OCI-LY7 (cell line): ENCODE measurements at places on chromosomes 3 and 15. TPM values are rescaled to one million over a fixed set of nuclear protein-coding genes. Genes with fewer than 3 reads are reported as not detected.

GRCh38 chr3:21835264-21835663 lies 84.3 kb upstream of the ZNF385D start:
- no peak for DNase-seq

DNA sequence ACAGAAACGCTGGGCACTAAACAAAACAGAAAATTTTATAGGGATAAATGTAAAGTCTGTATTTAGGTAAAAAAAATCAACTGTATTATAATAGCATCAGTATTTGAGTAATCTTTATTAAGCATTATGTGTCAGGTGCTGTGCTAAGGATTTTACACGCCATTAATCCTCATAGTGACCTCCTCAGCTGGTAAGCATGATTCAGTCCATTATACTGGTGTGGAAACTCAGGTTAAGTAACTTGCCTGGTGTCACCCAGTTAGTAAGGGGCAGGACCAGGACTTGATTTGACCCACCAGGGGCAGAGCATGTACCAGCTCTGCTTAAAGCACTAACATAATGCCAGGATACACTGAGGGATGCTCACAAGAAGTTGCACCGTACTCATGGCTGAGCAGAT lies 4.8 kb downstream of the MYO5C start:
- no peak for DNase-seq

GRCh38 chr15:89089316-89090230 lies 1.3 kb downstream of the ABHD2 start:
- no peak for DNase-seq

DNA sequence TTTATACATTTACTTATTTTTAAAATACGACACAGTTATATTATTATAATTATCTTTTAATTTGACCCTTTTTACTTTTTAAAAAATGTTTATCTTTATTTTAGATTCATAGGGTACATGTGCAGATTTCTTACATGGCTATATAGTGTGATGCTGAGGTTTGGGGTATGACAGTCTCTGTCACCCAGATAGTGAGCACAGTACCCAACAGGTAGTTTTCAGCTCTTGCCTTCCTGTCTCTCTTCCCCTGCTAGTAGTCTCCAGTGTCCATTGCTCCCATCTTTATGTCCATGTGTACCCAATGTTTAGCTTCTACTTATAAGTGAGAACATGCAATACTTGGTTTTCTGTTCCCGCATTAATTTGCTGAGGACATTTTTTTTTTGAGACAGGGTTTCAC lies 21.8 kb upstream of the KCNMB2 start:
- DNase-seq, result no peak

DNA sequence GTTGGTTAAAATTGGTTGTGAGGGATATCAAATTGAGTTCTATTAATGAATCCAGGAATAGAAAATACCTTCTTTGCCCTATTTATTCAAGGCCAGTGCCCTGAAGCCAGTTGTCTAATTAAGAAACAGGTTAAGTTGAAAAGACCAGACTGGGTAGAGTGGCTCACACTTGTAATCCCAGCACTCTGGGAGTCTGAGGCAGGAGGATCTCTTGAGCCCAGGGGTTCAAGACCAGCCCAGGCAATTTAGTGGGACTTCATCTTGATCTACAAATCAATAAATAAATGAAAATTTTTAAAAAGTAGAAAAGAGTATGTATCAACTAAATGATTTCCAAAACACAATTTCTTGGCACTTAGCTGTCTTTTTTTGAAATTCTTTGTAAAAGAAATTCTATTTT lies 40.3 kb upstream of the TRPM1 start:
- no peak for DNase-seq

- DNase-seq, result peak; percentile 32
These were observed 17.2 kb upstream of the ADIPOQ start for GRCh38 chr3:186825294-186825821.

DNA sequence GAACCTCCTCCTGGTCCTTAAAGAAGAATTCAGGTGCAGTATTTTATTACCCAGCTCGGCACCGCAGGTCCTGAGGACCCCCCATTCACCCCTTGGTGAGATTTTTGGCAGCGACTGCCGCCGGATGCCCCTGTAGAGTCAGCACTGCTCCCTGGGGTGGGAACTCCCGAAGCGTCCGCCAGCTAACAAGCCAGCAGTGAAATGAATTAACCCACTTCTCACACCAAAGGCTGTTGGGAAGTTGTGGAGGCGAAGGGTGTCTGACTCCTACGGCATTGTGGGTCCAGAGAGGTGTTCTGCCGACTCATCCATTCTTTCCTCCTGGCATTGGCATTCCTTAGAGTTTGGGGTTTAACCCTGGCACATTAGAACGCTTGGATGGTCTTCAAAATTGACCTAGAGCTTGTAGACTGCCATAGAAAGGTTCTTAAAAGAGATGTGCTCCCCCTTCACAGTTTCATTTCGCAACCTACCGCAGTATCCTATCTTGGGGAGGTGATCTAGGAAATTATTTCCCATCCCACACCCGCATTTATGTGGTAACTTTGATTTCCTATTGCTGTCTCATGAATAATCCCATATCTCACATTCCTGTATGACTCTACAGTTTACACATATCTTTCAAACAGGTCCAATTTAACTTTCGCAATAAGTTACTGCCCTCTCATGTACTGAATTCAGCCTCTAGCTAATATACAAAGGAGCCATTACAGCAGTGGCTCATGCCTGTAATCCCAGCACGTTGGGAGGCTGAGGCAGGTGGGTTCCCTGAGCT lies 879 bp upstream of the EIF5A2 start:
- no peak for DNase-seq

DNA sequence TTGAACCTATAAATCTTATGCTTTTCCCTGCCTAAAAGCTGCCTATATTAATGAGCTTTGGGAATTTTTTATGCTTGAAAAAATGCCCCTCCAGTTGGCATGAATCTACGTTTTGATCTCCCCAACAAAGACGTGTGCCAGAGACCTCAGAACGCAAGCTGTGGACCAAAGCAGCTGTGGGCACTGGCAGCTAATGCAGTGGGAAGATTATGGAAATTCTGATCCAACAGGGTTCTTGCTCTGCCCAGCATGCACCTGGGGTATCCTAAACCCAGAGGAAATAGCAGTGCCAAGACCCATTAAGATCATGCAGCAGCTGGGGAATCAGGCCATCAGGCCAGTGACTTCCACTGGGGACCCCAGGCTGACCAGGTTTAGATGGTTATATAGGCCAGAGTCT lies 423.0 kb downstream of the ZBBX start:
- DNase-seq, result no peak

DNA sequence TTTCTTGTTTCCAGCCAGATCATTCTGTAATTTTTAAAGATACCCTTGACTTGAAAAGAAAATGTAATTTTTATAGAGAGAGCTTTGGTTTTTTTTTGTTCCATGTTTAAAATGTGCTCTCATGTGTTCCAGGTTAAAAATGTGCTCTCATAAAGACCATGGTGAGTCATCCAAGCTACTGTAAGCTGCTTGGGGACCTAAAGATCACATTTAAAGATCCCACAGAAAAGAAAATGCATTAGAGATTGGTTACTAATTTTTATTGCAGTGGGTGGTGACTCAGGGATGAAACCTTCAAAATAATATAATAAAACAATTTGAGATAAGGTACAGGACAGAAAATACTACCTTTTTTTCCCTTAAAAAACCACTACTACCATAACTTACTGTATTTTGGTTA lies 11.0 kb downstream of the TCF12 start:
- no peak for DNase-seq

DNA sequence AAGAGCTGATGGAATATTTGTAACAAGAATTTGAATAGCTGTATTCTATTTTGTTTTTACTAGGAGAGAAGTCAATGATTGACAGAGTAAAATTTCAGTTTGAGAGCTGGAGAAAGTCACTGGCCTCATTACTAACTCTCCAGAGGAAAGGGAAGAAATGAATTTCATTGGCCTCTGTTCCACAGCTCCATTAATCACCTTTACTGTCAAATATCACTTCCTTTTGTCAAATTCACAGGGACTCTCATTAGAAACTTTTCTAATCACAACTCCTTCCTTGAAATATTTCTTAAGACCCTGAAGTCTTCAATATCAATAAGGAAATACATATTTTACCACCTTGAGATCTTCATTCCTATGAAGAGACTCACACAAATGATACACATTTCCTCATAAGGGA lies 379.9 kb upstream of the RASGRP1 start:
- no peak for DNase-seq

DNA sequence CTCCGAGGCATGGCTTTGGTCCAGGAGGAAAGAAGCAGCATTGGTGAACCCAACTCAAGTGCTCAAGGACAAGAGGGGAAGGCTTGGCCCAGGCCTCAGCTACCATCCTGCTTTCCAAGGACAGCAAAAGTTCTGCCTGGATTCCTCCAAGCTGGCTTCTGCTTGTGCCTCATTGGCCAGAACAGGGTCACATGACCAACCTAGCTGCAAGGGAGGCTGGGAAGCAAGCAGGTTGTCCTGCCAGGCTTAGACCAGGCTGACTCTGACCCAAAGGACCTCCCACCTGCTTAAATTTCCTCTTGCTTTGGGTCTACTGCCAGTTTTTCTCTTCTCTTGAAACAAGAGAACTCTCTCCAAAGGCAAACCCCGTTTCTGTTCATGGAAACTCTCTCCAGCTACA lies 70.7 kb downstream of the RPN1 start:
- no peak for DNase-seq

GRCh38 chr3:7518456-7518855 lies 657.5 kb downstream of the GRM7 start:
- no peak for DNase-seq

- no peak for DNase-seq
These were observed 170.9 kb downstream of the AKAP13 start for GRCh38 chr15:85551221-85551832.

DNA sequence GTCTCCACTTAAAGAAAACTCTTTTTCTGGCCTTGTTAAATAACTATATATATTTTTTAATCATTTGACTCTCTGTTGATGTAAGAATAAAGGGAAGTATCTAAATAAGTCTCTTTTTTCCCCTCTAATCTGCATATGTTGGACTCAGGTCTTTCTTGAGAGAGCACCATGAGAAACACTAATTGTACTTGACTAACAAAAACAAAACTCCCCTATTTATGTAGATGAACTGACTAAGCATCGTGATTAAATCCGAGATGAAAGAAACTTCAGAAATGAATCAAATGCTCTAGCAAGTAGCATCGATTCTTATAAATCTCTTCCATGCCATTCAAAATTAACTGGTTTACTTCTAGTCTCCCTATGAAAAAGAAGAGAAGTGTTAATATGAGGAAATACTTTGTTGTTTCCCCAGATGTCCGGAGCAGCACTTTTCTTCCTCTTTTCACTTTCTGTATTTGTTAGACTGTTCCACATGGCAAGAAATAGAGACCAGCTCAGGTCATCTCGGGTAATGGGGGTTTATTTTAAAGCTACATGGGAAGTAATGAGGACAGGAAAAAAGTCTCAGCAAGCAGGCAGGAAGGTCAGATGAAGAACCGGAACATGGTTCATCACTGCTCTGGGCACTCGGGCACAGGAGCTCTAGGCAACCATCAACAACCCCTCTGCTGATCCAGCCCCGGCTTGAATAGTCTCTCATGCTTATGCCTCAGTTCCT lies 288.3 kb downstream of the CNTN6 start:
- peak; percentile 24 for DNase-seq

DNA sequence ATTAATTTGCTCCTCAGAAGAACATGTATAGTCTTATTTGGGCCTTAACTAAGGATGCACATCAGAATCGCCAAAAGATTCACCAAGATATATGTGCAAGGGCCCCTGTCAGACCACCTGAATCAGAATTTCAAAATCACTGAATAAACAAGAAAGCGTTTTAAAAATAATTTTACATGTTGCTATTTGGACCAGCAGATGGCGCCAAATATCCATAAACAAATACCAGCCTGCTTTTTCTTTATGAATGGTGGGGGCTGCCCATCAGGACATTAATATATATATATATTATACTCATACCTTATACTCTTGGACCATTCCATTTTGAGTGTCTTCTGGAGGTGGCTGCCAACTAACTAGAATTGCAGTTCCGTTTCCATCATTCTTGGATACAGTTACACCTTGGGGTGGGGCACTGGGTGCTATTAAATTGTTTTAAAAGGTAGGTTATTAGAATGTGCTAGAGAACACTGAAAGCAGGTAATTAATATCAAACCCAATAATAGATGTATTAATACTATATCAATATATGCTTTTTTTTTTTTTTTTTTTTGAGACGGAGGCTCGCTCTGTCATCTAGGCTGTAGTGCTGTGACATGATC lies 1108.3 kb downstream of the ROBO1 start:
- DNase-seq, result peak; percentile 54

DNA sequence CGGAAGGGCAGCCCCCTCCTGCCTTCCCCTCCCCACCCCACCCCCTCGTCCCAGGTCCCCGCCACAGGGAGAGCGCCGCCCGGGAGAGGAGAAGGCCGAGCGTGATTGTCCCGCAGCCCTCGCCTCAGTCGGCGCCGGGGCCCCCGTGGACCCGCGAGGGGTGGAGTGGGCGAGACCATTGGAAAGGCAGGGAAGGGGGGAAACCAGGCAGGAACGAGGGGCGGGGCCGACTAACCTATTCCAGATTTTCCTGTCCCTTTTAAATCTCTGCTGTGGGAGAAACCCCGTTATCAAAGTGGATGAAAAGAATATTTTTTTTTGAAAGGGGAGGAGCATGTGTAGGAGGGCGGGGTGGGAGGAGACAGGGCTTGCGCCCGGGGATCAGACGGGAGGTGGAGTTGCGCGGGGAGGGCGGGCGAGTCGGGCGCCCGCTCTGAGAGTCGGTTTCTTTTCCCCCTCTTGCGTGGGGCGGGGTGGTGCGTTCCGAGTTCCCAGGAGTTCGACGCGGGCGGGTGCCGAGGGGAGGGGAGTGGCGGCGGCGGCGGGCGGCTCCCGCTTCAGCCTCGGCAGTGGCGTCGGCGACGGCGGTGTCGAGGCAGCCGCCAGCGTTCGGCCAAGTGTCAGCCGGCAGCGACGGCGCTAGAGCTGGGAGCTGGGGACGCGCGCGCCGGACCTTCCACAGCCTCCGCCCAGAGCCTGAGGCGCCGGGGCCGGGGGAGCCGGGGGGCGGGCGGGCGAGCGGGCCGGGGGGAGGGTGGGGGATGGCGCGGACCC lies at the start of gene NECTIN3:
NECTIN3 (plus strand) TSS at position 560 of the 774 bp plus-strand sequence; CDS start at position 762, 202 bp downstream.
- DNase-seq, result peak; percentile 38

- no peak for DNase-seq
These were observed 222.0 kb upstream of the IL12A start for GRCh38 chr3:159766563-159767185.

The CEP152 gene
- total RNA-seq, result 44.9 and 54.4 TPM in 2 replicates

The CBLB gene
- total RNA-seq, result 38.5 and 51.6 TPM in 2 replicates

The SLC27A2 gene
- total RNA-seq, result not detected in 2 replicates

The TMED3 gene
- 31.5 and 33.2 TPM in 2 replicates for total RNA-seq

The AADACL2 gene
- not detected in 2 replicates for total RNA-seq

The ACTC1 gene
- not detected in 2 replicates for total RNA-seq

The IL5RA gene
- not detected in 2 replicates for total RNA-seq

The SLC22A14 gene
- not detected in 2 replicates for total RNA-seq

The GOLGA8G gene
- total RNA-seq, result not detected in 2 replicates

The SEMA3G gene
- total RNA-seq, result 0.15 TPM in 1 of 2 replicates, not detected in the other
